A549 treated with Hydrocortisone at 1 μM for 4 hours (cell line): ENCODE measurements at places on chromosomes 7 and 10. TPM values are rescaled to one million over a fixed set of nuclear protein-coding genes. Genes with fewer than 3 reads are reported as not detected.

ENO4 gene
- 0.13 to 0.96 TPM (median 0.36 TPM) in 5 replicates for total RNA-seq

PDGFA gene
- 28.9 to 34.4 TPM (median 31.5 TPM) in 5 replicates for total RNA-seq

PALS2 gene
- 17.9 to 26.5 TPM (median 19.4 TPM) in 5 replicates for total RNA-seq

DKK1 gene
- 445 to 509 TPM (median 469 TPM) in 5 replicates for total RNA-seq

AGR3 gene
- total RNA-seq, result not detected in 5 replicates

LLCFC1 gene
- not detected in 5 replicates for total RNA-seq

PPP1R9A gene
- total RNA-seq, result 2.8 to 4.6 TPM (median 3.7 TPM) in 5 replicates

PPP1R17 gene
- not detected in 5 replicates for total RNA-seq

C10orf105 gene
- not detected in 5 replicates for total RNA-seq

GPR146 gene
- 1.5 to 2.3 TPM (median 1.8 TPM) in 5 replicates for total RNA-seq

OGDHL gene
- total RNA-seq, result 0.22 to 0.40 TPM (median 0.29 TPM) in 5 replicates

ZNF438 gene
- 1.6 to 1.9 TPM (median 1.7 TPM) in 5 replicates for total RNA-seq
